ENCODE measurements at places on chromosomes 4 and X.

DNA sequence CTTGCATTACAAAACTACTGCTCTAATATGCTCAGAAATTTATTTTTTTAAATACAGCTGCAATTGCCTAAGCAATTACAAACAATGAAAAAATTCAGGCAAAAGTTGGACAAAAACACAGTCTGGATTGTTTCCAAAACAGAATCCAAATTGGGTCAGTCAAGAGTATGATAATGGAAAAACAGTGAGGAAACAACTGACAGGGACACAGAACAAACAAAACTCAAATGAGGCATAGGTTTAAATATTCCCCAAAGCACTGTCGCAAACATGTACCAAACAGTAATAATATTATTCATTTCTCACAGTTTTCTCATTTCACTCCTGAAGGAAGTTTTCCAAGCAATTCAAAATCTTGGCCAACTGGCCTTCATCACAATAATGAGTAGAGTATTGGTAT is 386.6 kb downstream of the CENPC start:
- no peak for DNase-seq

- no peak for DNase-seq
These were observed 684.1 kb downstream of the TRAM1L1 start for GRCh38 chr4:116401293-116401692.

DNA sequence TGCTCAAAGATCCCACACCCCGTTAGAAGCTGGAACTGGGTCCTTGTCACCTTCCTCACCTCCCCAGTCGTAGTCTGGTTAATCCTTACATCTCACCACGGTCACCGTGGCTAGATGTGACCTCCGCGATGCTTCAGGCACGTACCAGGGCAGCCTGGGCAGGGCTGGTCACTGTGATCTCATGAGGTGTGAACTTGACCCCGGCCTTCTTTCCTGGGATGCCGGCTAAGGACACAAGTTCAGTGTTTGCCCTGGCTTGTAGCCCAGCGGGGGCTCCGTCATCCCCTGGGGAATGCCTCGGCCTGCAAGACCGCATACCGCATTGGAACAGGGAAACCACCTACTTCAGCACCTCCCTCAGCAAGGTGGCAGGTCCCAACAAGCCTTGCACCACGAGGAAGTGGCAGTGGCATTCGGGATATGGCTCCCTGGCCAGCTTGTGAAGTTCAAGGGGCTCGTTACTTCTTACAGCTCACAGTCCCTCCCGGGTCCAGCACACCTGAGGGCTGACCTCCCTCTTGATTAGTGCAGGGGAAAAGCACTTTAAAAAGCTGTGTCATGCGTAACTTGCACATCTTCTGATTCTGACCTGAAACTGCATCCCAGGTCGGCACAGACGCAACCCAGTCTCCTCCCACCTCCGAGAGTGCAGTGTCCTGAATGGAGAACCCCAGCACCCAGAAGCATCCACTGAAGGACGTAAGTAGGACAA is 25.9 kb downstream of the NOP14 start:
- DNase-seq, result peak; percentile 22

- DNase-seq, result no peak
These were observed 26.7 kb downstream of the FAM156B start for GRCh38 chrX:52923781-52924241.

DNA sequence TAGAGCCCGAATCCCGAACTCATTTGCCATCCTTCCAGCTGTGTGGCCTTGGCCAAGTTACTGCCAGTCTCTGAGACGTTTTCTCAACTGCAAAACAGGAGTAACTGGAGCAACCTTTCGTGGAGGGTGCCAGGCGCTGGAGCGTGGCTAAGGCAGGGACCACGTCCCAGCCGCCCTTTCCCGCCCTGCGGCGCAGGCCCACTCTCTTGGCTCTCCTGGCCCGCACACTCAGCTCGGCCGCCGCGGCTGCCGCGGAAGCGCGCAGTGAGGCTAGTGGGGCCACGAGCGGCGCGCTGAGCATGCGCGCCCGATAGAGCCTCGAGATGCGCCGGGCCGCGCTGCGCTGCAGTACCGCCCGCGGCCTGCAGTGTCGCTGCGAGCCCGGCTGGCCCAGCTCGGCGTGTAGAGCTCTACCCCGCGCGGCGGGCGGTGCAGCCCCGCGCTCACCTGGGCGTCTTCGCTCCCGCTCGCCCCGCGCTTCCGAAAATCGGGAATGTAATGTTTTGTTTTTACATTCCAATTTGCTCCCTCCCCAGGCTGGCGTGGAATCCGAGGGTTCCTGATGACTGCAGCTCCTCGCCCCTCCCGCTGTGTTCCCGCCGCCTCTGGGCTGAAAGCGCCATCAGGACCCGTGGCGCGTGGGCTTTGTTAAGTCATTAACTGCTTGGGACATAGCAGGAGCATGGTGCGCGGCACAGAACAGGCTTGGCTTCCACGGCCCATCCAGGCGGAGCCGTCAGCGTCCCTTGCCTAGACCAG is 4.0 kb upstream of the ZNF518B start:
- peak; percentile 60 for DNase-seq

- DNase-seq, result no peak
These were observed 31.6 kb downstream of the PTTG2 start for GRCh38 chr4:37991623-37992410.

GRCh38 chr4:116885579-116885978 is 199.8 kb downstream of the TRAM1L1 start:
- no peak for DNase-seq

DNA sequence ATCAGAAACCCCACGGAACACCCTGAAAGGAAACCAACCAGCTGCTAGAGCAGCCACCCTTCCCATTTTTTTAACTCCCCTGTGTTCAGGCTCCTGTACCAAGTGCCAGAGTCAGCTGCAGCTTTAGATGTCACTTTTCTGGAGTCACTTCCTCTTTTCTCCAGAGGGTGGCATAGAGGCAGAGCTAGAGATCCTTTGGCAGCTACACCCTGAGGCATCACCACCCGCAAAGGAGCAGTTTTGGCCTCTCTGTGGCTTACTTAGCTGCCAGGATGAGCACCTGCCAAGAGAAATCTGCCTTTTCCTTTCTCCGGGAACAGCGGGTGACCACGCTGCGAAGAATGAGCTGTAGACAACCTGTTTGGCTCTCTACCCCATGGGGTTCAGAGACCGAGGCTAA is 58.0 kb upstream of the CHRDL1 start:
- DNase-seq, result no peak

DNA sequence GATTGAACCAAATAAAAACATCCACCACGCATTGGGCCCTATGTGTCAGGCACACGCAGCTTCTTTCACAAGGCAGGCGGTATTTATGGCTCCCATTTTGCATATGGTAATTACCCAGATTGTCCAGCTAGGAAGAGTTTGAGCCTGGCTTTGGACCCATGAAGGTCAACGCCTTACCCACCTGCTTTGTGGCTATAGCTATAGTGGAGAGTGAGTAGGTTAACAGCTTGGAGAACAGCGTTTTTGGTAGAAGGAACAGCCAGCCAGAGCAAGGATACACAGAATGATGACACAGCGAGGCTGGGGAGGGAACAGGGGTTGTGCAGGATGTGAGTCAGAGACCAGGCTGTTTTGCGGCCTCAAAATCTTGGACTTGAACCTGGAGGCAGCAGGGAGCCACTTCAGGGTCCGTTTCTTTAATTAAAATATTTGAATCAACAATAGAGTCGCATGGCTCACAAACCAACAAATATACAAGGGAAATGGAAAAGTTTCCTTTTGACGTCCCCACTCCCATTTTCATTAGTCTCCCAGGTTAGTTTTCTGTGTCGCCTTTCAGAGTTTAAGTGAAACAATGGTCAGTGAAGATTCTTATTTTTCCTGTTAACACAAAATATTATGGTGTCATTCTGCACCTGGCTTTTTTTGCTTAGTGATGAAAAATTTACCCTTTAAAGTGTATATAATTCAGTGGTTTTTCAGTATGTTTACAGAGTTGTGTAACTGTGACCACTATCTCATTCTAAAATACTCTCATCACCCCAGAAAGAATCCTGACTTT is 118.2 kb upstream of the STX18 start:
- DNase-seq, result no peak

DNA sequence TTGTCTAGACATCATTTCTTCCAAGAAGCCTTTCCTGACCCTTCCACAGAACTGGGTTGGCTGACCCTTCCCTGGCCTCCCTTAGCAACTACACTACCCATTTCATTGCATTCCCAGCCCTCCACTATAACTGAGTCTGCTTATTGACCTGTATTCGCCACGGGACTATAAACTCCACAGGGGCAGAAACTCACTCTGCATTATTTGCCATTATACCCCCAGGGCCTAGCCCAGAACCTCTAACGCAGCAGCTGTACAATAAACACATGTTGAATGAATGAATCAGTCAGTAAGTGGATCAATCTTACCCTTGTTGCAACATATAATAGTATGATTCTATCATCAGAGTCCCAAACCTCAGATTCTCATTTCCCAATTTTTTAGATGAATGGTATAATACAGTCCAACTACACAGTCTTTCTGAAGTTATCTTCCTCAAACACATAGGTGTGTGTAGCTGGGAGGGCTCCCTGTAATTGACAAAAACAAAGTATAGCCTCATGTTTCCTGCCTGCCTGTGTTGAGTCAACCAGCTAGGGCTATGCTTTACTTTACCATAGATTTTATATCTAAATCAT is 209.3 kb downstream of the CHIC2 start:
- no peak for DNase-seq

- no peak for DNase-seq
These were observed 69.8 kb downstream of the PTTG2 start for GRCh38 chr4:38030023-38030422.

DNA sequence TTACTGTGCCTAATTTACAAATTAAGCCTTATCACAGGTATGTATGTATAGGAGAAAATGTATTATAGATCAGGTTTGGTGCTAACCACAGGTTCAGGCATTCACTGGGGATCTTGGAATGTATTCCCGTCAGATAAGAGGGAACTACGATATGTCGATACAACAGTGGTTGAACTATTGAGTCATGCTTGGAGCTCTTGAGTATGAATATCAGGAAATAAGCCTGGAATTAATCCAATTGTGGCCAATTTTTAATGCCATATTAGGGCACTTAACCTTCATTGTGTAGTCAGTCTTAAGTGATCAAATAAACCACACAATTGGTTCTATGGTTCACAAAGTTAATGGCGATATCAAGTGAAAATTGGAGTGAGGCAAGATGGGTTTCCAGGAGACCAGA is 556.5 kb downstream of the IL1RAPL1 start:
- DNase-seq, result no peak

GRCh38 chrX:149283853-149284252 is 221.3 kb downstream of the IDS start:
- no peak for DNase-seq

DNA sequence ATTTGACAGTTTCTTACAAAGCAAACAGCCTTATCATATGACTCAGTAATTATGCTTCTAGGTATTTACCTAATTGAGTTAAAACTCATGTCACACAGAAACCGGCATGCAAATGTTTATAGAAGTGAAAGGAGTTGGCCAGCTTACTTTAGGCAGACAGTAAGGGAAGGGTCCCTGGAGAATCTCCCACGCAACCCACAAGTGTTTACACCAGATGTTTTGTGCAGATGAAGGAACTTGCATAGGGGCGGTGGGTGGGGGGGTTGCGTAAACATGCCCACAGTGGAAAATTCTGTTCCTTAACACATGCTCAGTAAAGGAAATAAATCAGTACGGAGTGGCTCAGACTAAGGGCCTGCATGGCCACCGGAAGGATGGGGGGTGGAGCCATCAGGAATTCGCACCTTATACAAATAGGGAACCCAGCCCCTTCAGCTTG is 330.5 kb upstream of the AADAT start:
- no peak for DNase-seq

GRCh38 chrX:54530357-54530900 is 410 bp downstream of the GNL3L start:
- peak; percentile 4 for DNase-seq

- no peak for DNase-seq
These were observed 31.0 kb upstream of the TLR3 start for GRCh38 chr4:186037692-186038658.

- peak; percentile 40 for DNase-seq
These were observed 34.5 kb upstream of the HELT start for GRCh38 chr4:184983672-184984356.

DNA sequence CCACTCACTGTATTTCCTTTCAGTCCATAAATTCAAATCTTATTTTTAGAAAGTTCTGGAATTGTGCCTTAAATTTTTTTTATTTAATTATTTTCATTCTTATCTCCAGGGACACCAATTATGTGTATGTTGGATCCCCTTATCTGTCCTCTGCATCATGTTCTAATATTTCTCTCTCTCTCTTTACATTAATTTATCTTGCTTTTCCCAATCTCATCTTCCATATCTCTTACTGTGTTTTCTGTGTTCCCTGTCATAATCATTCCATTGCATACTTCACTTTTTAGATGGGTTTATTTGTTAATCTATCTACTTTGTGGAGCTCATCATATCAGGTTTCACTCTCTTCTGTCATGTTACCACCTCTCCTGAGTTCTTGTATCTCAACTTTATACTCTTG is 37.4 kb downstream of the PPP2R2C start:
- DNase-seq, result no peak

DNA sequence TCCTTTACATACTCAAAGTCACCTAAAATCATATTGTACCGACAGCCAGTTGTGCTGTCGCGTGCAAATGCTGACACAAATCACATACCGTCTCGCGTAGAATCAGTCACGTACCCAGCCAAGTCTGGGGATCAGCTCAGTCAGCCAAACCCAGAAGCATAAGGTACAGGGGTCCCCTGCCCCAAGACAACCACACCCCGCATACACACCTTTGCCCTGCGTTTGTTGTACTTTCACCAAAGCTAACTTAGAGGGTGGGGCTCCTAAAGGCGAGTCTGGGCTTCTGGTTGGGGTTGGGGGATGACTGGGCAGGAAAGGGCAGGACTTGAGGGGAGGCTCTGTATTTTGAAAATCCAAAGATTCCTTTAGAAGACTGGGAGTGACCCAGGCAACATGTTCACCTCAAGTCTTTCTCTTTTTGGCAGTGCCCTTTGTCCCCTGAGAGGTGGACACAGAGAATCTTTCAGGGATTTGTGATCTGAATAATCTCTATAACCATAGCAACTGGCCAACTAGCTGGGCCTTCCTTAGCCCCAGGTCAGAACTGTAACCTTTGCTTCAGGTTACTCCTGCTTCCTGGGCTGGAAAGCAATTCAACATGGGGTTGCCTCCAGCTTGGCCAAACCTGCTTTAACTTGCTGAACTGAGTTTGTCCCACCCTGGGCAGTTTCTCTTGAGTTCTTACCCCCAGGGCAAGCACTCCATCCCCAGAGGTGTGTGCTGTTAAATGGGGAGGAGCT is 992 bp downstream of the GDPD2 start:
- DNase-seq, result no peak

- no peak for DNase-seq
These were observed 130.3 kb downstream of the DIPK2B start for GRCh38 chrX:45070116-45071007.

GRCh38 chrX:134032441-134032840 is 47.0 kb upstream of the GPC3 start:
- no peak for DNase-seq

DNA sequence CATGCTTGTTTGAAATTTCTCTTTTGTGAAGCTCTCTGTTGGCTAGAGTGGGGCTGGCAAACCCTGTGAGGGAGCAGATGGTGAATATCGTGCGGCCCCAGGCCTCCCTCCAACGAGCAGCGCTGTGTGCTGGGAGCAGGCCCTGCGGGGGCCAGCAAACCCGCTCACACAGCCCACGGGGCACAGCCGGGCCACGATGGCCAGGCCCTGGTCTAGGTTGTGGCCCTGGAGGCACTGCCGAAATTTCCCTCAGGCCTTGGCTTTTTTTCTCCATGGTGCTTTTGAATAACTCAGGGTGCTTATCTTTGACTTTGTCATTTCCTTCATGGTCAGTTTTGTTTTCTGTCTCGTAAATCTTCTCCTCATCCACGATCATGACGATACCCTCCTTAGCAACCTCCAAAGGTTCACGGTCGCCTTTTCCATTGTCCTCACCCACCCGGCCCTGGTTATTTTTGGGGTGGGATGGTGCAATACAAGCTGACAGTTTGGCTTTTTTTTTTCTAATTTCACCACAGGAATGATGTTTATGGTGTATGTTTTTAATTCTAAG is 20.7 kb downstream of the PCGF3 start:
- DNase-seq, result no peak

Data from stimulated activated naive CD4-positive, alpha-beta T cell treated with Interleukin-2 at 50 U/mL for 16 hours (primary cell).